Activated T-helper 1 cell treated with anti-CD3 and anti-CD28 coated beads, Interleukin-2, amount 50 U/mL, for 16 hours (primary cell): ENCODE measurements at places on chromosomes 2 and 18.

DNA sequence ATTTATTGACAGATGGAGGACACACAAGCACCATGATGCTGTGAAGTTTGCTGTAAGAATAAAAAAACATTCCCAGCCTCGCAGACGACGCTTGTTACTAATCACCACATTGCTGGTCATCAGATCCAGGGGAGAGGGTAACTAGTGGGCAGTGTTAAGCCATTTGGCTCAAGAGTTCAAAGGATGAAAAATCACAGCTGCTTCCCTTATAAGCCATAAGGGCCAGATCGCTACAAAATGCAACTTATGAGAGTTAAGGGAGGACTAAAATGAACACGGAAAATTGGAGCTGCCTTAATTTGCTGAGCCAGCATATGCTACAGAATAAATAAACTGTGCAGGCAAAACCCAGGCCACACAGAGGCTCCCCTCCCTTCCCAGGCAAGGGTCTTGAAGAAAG is 522.6 kb downstream of the TDRD15 start:
- no peak for DNase-seq

- no peak for DNase-seq
Measured at GRCh38 chr2:132009177-132009873, 152.4 kb downstream of the ANKRD30BL start.

DNA sequence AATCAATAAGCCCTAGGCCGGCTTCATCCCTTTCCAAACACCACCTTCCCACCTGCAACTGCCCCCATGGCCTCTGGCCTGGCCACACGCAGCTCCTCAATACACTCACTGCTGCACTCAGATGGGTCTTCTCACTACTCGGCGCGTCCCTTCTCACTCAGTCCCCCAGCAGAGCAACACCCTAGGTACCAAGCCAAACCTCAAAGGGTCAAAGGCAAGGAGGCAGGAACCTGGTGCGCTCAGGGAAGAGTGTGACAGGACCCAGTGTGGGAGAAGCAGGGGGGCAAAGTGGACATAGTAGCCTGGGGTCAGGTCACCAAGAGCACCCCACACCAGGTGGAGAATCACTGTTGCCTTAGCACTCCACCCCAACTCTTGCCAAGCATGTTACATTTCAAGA is 90.6 kb downstream of the TTC32 start:
- DNase-seq, result no peak

DNA sequence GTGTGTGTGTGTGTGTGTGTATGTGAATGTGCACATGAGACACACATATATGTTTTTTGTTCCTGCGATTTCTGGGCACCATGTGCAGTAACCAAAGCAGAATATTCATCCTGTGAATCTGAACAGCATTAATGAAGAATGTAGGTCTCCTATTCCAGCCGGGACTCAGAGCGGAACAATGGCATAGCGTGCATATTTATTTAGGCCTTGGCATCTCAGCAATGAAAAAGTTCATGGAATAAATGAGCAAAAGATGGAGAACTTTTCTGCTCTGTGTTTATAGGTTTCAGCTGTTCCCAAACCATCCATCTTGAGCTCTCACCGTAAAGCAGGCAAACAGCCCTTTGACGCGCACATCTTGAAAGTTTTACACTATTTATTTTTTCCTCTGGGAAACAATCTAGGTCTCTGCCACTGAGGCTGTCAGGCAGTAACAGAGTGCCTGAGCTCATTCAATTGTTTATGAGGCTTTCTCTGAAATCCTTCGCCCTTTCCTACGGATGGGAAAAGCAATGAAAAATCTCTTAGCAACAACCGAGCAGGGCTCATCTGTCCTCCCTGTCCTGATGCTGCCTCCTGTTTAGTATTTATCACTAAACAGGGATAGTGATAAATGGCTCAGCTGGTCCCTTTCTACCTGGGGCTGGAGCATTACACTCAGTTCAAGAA is 146.2 kb upstream of the MSH6 start:
- no peak for DNase-seq

- no peak for DNase-seq
Measured at GRCh38 chr2:25664183-25664964, 9.0 kb downstream of the DTNB start.

GRCh38 chr2:196718419-196719109 is 79.0 kb downstream of the CCDC150 start:
- no peak for DNase-seq

DNA sequence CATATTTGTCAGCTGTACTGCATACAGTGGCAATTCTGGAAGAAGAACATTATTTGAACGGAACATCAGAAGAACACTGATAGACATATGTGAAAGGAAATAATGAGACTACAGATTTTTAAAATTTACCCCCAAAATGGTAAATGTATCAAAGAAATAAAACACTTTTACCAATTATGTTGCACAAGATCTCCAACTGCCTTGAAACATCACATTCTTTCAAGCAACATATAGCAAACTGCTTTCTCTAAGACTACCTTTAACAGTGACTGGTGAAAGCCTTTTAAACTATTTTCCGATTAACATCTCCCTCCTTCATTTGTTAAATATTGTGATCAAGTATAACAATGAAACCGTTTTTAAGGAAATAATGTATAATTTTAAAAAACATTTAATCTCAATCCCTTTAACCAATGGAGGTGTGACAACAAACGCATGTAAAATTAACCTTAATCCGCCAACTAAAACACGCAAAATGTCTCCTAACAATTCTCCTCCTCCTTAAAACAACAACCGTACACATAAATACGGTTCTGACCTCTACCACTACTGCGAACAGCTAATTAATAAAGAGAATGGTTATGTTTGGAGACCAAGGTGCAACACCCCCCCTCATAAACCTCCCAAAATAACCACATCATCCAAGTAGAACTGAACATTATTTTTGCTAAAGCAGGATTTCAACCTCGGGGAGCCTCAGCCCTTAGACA is 2.4 kb downstream of the FBXO11 start:
- no peak for DNase-seq

- DNase-seq, result no peak
Measured at GRCh38 chr2:31828891-31829290, 181.9 kb downstream of the MEMO1 start.

DNA sequence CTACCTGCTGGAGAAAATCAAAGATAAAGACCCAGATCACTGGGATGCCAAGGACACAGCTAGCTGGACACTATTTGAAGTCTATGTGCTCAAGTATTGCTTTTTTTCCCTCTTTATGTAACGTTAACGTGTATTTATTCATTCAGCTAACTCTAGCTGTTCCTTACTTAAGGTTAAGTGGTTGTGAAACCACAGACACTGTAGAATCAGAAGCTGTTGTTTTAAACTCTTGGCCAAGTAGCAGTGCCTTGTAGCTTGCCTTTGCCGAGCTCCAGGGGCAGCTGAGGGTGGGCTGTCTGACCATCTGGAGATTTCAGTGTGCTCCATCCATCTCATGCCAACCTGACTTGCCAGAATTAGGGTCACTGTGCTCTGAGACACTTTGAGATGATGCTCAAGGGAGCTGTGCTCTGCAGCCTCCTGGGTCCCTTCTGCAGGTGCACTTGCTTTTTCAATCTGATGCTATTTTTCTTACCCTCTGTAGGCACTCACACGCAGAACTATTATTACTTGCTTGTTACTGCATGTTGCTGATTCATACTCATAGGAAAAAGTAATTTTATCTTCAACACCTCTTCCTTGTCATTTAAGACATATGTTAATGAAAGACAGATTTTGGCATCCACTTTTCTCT is 116.2 kb downstream of the METTL8 start:
- DNase-seq, result no peak
